ENCODE measurements at places on chromosomes 7 and 10.

GRCh38 chr7:98250789-98251188 lies 1.2 kb downstream of the TECPR1 start:
- no peak for DNase-seq

DNA sequence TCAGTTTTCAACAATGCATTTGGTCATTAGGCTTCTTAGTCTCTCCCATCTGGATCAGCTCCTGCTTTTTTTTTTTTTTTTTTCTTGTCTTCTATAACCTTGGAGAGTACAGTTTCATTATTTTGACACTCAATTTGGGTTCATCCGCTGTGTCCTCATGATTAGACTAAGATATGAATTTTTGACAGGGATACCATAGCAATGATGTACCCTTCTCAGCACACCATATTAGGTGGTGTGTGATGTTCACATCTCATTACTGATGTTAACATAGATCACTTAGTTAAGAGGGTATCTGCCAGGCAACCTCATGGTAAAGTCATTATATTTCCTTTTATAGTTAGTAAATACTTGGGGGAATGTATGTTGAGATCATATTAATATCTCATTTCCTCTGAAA lies 445.5 kb upstream of the IGFBP3 start:
- no peak for DNase-seq

DNA sequence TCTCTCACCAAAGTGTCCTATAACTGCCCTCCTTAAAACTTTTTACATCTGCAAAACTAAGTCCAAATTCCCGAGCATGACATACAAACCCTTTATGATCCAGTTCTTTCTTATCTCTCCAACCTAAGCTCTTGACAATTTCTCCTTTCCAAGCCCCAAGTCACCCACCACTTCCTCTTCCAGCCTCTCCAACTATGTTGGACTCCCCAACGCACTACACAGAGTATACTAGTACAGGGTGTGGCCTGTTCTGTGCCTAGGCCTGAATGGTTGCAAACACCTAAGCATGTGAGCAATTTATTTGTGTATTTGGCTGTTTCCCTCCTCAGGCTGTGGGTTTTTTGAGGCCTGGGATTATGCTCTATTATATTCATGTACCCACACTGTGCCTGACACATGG lies 101.2 kb upstream of the APBB1IP start:
- DNase-seq = no peak

GRCh38 chr7:2112261-2113198 lies 120.2 kb downstream of the MAD1L1 start:
- no peak for DNase-seq

GRCh38 chr7:28130277-28130676 lies 50.3 kb downstream of the JAZF1 start:
- peak; percentile 86 for DNase-seq

GRCh38 chr10:84193846-84194423 lies 402 bp upstream of the CDHR1 start:
- no peak for DNase-seq

DNA sequence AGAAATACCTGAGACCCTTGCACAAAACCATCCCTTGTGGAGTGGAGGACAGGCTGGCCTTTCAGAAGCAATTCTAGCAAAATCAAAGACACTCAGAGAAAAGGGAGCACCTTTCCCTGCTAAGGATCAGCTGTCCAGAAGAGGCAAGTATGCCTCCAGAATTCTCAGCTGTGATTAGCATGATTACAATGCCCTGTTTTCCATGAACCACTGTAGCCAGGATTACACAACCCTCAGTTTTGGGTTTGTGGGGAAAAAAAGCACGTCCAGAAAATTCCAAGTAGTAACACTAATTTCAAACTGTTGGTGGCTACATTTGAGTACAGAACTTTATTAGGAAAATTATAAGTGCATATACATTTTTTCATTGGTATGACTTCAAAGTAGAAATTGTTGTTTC lies 15.0 kb downstream of the CXCL12 start:
- DNase-seq = peak; percentile 39

GRCh38 chr7:66257481-66257880 lies 52.3 kb downstream of the TPST1 start:
- DNase-seq = no peak

- DNase-seq = no peak
Measured at GRCh38 chr10:106147021-106147420, 1017.5 kb downstream of the SORCS1 start.

DNA sequence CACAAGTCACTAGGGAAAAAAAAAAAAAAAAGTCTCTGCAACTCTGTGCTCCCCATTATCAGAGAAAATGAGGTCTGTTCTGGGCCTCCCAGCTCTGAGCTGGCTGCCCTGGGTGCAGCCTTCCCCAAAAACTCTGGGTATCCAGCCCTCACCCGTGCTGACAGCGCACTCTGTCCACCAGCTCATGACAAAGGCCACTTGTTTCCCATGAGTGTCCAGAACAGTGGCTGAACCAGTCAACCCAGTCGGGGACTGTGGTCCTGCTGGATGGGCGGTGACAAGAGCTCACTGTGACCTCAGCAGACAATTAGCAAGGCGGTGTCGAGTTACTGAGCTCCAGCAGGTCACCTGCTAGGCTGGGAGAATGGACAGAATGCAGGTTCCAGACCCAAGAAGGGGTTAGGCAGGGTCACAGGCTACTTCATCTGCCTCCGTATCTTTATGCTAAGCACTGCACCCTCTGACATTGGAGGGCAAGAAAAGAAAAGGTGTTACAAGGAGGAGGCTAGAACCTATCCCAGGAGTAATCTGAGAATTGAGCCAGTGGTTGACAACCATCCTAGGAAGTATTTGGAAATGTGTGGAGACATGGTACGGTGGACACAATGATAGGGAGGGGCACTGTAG lies 37.2 kb downstream of the DLG5 start:
- no peak for DNase-seq

DNA sequence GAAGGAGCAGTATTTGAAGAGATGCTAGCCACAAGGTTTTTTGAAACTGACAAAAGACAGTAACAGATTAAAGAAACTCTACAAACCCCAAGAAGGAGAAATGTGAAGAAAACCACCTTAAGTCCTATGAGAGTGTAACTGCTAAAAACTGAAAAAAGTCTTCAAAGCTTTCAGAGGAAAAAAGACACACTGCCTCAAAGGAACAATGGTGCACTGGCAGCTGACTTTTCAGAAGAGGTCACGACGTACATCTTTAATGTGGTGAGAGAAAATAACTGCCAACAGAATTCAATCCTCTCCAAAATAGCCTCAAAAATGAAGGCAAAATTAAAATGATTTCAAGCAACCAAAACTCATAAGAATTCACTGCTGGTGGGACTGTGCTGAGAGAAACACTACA lies 94.0 kb downstream of the VIPR2 start:
- no peak for DNase-seq

DNA sequence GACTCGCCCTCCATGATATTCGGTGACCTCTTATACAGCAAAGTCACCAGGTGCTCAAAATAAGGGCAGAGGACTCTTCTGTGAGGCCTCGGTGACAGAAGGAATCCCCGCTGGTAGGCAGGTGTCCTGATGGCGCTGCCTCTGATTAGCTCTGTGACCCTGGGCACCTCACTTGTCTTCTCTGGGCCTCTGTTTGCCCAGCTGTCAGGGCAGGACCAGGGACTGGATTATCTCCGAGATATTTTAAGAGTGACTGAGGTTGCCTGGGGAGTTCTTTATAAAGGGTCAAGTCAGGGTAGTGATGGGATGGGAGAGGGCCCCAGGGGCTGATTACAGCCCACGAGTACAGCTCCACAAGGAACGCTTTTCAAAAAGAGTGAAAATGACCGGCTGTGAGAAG lies 70.9 kb upstream of the SAMD8 start:
- DNase-seq = no peak

- DNase-seq = no peak
Measured at GRCh38 chr7:19989906-19990305, 216.5 kb upstream of the TMEM196 start.

DNA sequence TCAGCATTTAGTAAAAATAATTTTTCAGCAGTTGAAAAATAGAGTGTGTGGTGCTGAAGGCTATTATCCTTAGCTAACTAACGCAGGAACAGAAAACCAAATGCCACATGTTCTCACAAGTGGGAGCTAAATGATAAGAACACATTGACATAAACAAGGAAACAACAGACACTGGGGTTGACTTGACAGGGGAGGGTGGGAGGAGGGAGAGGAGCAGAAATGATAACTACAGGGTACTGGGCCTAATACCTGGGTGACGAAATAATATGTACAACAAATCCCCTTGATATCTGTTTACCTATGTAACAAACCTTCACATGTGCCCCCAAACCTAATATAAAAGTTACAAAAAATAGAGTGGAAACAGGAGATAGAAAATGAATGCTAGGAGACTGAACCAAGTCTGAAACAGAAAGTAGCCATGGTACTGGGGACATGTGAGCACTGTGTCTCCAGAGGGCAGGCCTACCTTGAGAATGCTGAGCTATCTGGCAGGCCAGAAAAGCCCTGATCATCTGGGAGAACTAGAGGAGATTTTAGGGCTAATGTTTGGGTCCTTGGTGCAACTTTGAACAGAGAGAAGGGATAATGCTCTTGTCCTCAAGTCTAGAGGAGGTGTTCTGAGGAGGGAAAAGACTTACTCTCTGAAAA lies 4.7 kb upstream of the EFCAB10 start:
- DNase-seq = no peak

GRCh38 chr10:3622845-3623621 lies 162.0 kb downstream of the KLF6 start:
- peak; percentile 28 for DNase-seq

DNA sequence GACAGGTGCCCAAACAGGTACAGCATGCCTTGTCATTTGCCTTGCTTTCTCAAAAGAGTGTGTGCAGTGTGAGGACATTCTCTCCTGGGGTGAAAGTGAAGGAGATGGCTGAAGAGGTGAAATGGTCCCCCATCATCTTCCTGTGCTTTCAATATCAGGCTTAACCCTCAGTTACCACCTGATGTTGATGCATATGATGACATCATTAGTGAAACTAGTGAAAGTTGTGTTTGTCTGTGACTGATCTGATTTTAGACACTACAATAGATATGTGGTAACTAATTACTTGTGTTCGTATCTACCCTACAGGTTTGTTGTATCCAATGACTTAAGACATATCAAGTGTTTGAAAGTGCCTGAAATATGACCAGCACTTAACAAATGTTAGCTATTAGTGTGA lies 24.4 kb upstream of the LRRC18 start:
- DNase-seq = no peak

GRCh38 chr7:151320263-151320845 lies 21.3 kb upstream of the NUB1 start:
- no peak for DNase-seq

- DNase-seq = peak; percentile 21
Measured at GRCh38 chr7:104142147-104142546, 65.7 kb downstream of the ORC5 start.

GRCh38 chr7:104906556-104906955 lies 107.4 kb upstream of the KMT2E start:
- DNase-seq = no peak

Data from fibroblast of lung (primary cell).